CMK (cell line): ENCODE measurements at places on chromosomes 6 and 20.
A peak's percentile ranks its signal among the peaks of the same experiment; 100 is the strongest.

GRCh38 chr20:7352165-7352564 is 584.7 kb downstream of the BMP2 start:
- DNase-seq, result peak; percentile 21

- no peak for DNase-seq
These were observed 24.3 kb upstream of the IL17A start for GRCh38 chr6:52161689-52162438.

GRCh38 chr20:41134362-41135186 is 2.8 kb upstream of the PLCG1 start:
- no peak for DNase-seq

DNA sequence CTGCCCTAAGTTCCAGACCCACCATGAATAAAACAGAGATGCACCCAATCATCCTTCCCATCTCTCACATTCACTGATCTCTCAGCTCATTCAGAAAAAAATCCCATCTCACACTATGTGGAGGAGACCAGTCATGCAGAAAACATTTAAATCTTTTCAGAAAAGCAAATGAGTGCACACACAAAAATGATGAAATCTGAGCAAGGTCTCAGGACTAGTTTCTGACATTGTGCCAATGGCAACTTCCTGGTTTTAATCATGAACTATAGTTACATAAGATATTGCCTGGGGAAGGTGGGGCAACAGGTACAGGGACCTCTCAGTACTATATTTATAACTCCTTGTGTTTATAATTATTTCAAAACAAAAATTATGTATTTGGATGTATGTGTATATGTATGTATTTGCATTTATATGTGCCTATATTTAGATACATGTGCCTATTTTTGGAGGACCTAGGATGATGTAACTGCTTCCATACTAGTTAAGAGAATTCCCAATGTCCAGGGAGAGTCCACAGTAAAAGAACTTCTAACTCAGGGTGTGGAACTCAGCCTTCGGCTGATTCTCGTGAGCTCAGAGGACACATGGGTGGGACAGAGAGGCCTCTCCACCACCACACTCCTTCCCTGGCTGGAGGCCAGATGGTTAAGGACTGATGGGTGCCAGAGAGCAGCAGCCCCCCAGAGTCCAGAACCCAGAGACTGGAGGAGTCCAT is 71.7 kb upstream of the MAP3K4 start:
- no peak for DNase-seq

DNA sequence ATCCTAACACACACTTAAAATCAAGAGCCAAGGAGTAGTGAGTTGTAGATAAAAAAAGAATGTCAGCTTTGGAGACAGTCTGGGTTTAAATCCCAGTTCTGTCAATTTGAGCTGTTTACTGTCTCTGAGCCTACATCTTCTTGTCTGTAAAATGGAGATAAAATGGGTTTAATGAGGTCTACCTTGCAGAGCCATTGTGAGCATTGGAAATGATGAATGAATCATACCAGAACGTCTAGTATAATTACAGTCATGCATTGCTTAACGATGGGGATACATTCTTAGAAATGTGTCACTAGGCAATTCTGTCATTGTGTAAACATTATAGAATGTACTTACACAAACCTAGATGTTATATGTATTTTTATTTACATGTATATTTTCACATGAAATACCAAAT is 17.6 kb upstream of the SGK2 start:
- DNase-seq, result no peak
